Cortex of kidney (tissue), 1 donor: ENCODE measurements at places on chromosomes 4 and X.

GRCh38 chr4:119587796-119588195 is 40.8 kb downstream of the PDE5A start:
- no peak for DNase-seq

GRCh38 chrX:13373431-13374187 is 53.8 kb upstream of the ATXN3L start:
- DNase-seq = no peak

- no peak for DNase-seq
These were observed 35.4 kb upstream of the SPON2 start for GRCh38 chr4:1207603-1208265.

GRCh38 chr4:181308476-181309312 is 934.5 kb upstream of the TENM3 start:
- DNase-seq = no peak

DNA sequence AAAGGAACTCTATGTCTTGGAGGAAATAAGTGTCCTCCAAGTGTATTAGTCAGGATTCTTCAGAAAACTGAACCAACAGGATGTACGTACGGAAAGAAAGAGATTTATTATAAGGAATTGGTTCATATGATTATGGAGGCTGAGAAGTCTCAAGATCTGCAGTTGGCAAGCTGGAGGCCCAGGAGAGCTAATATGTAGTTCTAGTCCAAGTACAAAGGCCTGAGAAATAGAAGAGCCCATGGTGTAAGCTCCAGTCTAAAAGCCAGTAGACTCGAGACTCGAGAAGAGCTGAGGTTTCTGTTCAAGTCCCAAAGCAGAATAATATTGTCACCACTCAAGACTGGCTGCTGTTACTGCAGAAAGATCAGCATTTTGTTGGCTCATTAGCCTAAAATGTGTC is 65.3 kb upstream of the EFNB1 start:
- no peak for DNase-seq

GRCh38 chr4:7871356-7871755 is 68.3 kb downstream of the AFAP1 start:
- DNase-seq = no peak

DNA sequence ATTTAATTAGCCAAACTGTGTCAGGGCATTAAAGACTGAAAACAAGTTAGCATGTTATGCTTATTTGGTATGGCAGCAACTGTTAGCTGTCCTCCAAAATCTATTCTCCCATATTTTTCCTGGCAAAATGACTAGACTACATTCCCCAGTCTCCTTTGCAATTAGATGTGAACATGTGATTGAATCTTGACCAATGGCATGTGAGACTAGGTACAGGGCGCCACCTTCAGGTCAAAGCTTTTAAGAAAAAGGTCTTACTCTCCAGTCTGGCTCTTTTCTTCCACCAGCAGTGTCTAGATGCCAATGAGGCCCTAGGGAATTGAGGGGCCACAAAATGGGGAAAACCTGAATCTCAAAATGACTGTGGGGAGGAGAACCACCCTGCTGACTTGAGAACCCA is 408.2 kb downstream of the SMARCA1 start:
- DNase-seq = no peak

GRCh38 chrX:43836435-43837184 is 45.6 kb downstream of the MAOB start:
- no peak for DNase-seq

- no peak for DNase-seq
These were observed 101.4 kb upstream of the IL15 start for GRCh38 chr4:141534985-141535384.

- no peak for DNase-seq
These were observed 130.9 kb downstream of the RNF150 start for GRCh38 chr4:141002323-141002805.

GRCh38 chrX:38675856-38676255 is 114.5 kb downstream of the TSPAN7 start:
- no peak for DNase-seq

GRCh38 chrX:39752815-39753214 is 344.9 kb downstream of the BCOR start:
- no peak for DNase-seq

DNA sequence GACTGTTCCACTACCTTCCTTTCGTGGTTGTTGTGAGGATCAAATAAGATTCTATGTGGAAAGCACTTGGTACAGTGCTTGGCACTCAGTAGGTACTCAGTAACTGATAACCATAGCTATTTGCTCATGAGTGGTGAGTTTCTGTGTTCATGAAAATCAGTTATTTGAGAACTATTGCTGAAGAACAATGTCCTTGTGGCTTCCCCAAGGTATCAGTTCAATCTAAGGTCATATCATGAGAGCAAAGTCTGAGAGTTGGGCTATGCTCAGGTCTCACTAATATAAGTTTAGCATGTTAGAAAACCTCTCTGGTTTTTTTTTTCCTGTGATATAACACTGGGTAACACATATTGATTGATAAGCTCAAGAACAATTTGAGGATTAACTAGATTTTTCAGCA is 147.8 kb downstream of the GRIA3 start:
- no peak for DNase-seq

DNA sequence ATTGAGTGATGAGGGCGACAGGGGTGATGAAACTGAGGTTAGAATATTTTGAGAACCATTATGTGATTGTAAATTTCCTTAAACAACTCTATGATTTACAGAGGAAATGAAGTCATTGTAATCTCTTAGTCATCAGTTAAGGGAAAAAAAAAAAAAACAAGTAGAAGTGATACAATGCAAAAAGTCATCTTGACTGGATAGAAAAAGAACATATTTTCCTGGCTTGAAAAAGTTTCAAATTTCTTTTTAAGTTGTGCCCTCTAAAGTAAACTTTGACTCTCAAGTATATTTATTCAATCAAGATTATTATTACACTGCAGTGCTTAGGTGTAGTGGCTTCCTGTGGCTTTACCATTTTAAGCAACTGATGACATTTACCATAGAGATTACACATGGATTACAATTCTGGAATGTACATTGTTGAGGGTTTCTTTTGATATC is 40.6 kb downstream of the GABRB1 start:
- DNase-seq = no peak

- DNase-seq = no peak
These were observed 82.5 kb downstream of the LCORL start for GRCh38 chr4:17939054-17939453.

- no peak for DNase-seq
These were observed 1.1 kb downstream of the SOWAHB start for GRCh38 chr4:76896614-76897535.

GRCh38 chrX:72028701-72029470 is 102.8 kb downstream of the RTL5 start:
- DNase-seq = no peak

GRCh38 chrX:19285857-19286256 is 57.9 kb upstream of the PDHA1 start:
- no peak for DNase-seq

DNA sequence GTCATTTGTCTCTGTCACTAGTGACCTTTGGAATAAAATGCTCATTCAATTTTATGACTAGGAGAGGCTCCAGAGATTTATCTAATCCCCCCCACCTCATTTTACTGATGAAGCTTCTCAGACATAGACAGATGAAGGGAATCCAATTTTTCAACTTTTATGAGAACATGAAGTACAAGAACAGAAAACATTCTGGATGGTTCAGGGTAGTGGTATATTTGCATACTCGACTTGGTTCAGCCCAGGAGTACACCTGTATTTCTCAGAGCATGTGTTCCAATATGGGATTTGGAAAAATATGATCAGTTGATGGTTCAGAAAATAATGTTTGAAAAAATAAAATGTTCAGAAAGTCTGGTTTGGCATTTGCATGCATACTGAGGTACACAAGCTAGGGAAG is 131.4 kb upstream of the GALNT7 start:
- DNase-seq = no peak

DNA sequence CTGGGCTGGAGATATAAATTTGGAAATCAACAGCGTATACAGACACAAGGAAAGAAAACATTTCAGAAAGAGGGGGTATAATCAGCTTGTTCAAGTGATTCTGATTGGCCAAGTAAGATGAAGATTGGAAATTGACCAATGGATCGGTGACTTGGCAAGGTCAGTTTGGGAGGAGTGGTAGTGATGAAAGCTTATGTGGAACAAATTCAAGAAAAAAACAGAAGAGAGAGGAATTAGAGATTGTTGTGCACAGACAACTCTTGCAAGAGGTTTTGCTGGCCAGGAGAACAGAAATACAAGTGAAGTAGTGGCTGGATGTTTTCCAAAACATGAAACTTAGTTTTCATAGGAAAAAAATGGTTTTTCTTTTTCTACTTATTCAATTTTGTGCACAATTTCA is 16.3 kb downstream of the CD38 start:
- DNase-seq = no peak

- no peak for DNase-seq
These were observed 2.4 kb upstream of the PTCHD1 start for GRCh38 chrX:23332101-23332887.

GRCh38 chr4:6194458-6195195 is 5.7 kb downstream of the JAKMIP1 start:
- no peak for DNase-seq

- DNase-seq = no peak
These were observed 32.7 kb upstream of the MBTPS2 start for GRCh38 chrX:21806691-21807090.
